Activated CD8-positive, alpha-beta T cell treated with anti-CD3 and anti-CD28 coated beads for 36 hours (primary cell): ENCODE measurements at places on chromosomes 4 and X. TPM values are rescaled to one million over a fixed set of nuclear protein-coding genes. Genes with fewer than 3 reads are reported as not detected.

Gene DRD5
- total RNA-seq: not detected

Gene GNPDA2
- 13.1 TPM for total RNA-seq

Gene EDA
- 0.92 TPM for total RNA-seq

Gene LNX1
- total RNA-seq: not detected
